ENCODE measurements at places on chromosomes 13 and 19.

GRCh38 chr13:98420554-98421175, 156.2 kb downstream of the STK24 start:
- DNase-seq = no peak

- no peak for DNase-seq
These were observed 47.4 kb downstream of the BBC3 start for GRCh38 chr19:47183601-47184000.

GRCh38 chr13:74696148-74696922, 562.1 kb upstream of the KLF12 start:
- DNase-seq = no peak

DNA sequence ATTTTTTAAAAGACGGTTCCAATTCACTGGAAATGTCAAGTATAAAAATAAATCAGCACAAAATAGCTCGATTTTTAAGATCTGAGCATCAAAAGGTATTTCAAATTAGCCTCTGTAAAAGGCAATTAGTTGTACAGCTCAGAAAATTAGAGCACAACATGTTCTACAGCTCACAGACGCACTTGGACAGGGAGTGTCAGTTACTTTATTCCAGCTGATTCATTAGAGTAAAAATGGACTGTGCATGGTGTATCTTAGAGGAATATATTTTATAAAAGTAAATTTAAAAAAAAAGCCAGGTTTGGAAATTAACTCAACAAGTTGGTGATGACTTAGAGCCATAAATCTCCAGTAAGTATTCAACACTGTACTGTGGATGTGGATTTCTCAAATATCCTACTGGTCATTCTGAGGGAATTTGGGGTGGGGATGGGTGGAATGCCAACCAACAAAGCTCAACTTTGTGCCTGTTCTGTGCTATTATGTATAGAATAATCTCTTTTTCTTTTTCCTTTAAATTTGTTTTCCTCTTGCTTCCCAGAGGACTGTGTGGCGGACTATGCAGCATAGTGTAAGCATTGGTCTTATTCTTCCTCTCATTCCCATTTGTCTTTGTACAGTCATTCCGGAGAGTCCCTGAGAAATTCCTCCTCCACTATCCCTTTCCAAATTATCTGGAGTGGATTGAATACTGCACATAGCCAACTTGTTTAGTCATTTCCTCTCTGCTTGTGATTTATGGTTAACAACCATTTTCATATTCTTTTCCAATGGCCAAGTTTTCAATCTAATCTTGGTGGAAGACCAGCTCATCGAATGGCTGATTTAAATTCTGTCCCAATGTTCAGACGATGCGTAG, 169.3 kb downstream of the DCT start:
- DNase-seq = no peak

- no peak for DNase-seq
These were observed 12.7 kb upstream of the KBTBD6 start for GRCh38 chr13:41145136-41145908.

DNA sequence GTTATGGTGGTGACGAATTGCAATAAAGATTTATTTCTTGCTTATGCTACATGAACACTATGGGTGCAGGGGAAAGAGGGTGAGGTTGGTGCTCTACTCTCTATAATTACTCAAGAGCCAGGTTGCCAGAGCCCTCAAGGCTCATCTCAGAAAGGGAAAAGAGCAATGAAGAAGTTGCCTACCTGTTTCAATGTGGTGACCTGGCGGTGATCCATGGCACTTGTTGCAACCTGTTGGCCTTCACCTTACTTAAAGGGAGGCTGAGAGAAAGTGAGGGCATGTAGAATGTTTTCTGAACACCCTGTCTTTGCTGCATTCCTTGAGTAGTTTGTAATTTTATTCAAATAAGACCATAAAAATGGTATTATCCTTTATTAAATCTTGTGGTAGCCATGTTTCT, 394.4 kb downstream of the GPC6 start:
- no peak for DNase-seq

GRCh38 chr13:90154311-90154960, 1193.1 kb upstream of the MIR17HG start:
- DNase-seq = no peak

DNA sequence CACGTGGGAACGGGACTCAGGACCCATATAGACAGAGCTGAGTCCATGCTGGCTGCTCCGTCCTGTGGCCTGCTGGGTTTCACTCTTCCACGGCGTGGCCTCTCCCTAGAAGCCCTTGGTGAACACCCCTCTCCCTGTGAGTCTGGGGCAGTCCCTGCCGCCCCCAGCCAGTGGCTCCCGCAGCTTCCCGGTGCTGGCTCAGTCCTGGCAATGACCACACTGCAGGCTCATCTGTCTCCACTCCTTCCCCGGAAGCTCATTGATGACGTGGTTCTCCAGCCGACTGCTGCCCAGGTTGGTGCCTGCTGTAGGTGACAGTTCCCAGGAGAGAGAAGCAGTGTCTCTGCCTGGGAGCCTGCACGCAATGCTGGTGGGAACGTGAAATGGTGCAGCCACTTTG, 2.1 kb upstream of the TEX29 start:
- DNase-seq = no peak

All from activated naive CD4-positive, alpha-beta T cell treated with Interleukin-2 at 50 U/mL for 16 hours (primary cell).